ENCODE measurements at places on chromosomes 2 and 18.

DNA sequence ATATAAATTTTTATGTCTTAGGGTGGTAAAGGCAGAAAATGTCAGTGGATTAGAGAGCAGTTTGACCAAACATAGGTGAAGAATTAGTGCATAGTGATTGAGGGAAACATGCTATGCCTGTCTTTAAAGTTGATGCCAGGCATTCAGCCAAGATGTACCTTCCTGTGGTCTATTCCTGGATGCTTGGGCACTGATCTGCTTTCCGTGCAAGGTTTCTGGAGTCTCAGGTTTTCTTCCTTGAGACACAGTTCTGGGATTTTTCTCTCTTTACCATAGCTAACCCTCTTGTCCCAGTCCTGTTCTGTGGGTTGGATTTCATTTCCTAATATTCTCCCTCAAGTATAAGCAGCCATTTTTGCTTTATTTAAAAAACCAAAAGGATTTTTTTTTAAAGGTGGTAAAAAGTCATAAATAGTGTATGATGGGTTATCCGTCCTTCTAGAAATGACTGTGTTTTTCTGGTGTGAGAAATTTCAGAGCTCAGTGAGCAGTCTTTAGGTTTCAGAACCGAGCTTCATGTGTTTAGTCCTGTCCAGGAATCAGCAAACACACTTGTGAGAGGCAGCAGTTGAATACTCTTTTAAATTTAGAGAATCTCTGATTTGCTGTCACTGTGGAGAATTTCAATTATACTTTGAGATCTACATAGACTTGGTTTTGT lies 43.0 kb upstream of the CYBRD1 start:
- DNase-seq: no peak

DNA sequence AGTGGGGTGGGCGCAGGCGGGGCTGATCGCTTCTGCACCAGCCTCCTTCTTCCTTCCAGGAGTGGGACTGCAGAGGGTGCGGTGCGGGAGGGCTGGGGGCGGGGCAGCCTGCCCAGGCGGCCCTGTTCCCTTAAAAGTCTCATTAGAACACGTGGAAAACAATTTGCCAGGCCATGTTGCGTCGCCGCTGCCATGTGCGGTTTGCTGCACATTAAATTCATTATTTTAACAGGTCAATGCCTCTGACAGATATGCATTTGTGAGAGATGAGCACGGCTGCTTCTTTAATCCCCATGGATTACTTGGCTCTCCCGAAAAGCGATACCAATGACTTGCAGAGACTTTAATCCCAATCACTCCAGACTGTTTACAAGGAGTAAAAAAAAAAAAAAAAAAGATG lies 139.0 kb downstream of the CELF4 start:
- DNase-seq: no peak

GRCh38 chr2:16121986-16122390 lies 181.6 kb downstream of the MYCN start:
- DNase-seq: no peak

GRCh38 chr2:159075727-159076126 lies 107.3 kb downstream of the TANC1 start:
- DNase-seq: no peak

DNA sequence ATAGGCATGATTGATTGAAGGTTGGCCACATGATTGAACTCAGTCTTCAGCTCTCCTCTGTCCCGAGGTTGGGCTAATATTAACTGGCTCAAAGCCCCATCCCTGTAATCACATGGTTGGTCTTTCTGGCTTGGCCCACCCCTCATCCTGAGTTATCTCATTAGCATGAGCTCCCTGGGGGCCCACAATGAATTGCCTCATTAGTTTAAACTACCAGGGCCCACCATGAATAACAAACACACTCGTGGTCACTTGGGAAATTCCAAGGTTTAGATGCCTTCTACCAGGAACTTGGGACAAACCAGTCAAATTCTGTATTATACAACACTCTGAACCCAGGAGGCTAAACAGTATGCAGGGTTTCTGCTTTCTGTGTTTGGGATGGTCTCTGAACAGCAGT lies 121.7 kb upstream of the B3GNT2 start:
- no peak for DNase-seq

Data from stimulated activated CD4-positive, alpha-beta T cell treated with anti-CD3 and anti-CD28 coated beads, Interleukin-1b, Interleukin-23, amount 100 ng/mL, for 1 hour (primary cell).